ENCODE measurements at places on chromosomes 12 and 14. TPM values are rescaled to one million over a fixed set of nuclear protein-coding genes. Genes with fewer than 3 reads are reported as not detected.

- no peaks in the 10 kb centered on the region for H3K36me3 ChIP-seq
- no peak for DNase-seq
- no peak overlapping the region for H3K4me3 ChIP-seq
- H3K27me3 ChIP-seq: no peaks in the 10 kb centered on the region
- H3K27ac ChIP-seq: no peak overlapping the region
- no peaks in the 10 kb centered on the region for H3K4me1 ChIP-seq
Measured at GRCh38 chr12:102976609-102977280, 19.3 kb downstream of the ASCL1 start.

DNA sequence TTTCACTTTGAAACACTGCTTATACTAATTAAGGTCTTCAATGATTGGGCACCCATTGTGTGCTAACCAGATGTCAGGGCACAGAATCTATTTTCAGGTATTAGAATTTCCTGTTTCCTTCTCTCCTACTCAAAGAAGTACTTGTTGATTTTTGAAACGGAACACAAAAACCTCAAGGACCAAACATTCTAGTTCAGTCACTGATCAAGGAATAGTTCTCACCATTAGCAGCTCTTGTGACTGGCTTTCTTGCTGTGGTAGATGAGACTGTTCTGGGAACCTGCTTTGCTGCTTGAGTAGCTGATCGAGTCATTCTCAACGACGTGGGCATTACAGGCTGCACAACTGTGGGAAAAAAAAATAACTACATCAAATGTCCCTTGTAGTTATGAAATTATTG lies 11.0 kb downstream of the DLGAP5 start:
- H3K36me3 ChIP-seq: no peaks in the 10 kb centered on the region
- no peak overlapping the region for H3K27ac ChIP-seq
- peaks cover 9% of the 10 kb centered on the region for H3K4me1 ChIP-seq
- H3K27me3 ChIP-seq: no peaks in the 10 kb centered on the region
- no peak overlapping the region for H3K4me3 ChIP-seq

GRCh38 chr12:124898923-124899294 lies 15.5 kb downstream of the UBC start:
- peaks cover 4% of the 10 kb centered on the region for H3K4me1 ChIP-seq
- no peak overlapping the region for H3K27ac ChIP-seq
- no peaks in the 10 kb centered on the region for H3K27me3 ChIP-seq
- no peak for DNase-seq
- H3K4me3 ChIP-seq: peak overlapping the region; percentile 45

DNA sequence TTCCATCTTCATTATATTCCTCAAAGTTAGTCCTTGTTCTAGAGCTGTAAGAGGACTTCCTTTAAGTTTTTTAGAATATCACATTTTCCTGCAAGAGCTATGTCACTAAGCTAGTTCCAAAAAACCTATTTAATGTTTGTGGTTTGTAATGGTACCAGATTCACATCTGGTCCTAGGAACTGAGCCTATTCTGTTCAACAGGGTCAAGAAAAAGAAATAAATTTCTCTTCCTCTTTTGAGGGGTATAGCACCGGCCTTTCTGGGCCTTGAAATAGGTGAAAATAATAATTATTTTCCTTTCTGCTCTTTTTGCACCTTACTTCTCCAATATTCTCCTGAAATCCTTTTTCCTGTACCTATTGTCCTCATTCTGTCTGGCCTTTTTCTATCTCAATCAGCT lies 3.6 kb upstream of the STXBP6 start:
- no peaks in the 10 kb centered on the region for H3K4me1 ChIP-seq
- no peak for DNase-seq
- no peak overlapping the region for H3K27ac ChIP-seq
- H3K4me3 ChIP-seq: no peak overlapping the region

DNA sequence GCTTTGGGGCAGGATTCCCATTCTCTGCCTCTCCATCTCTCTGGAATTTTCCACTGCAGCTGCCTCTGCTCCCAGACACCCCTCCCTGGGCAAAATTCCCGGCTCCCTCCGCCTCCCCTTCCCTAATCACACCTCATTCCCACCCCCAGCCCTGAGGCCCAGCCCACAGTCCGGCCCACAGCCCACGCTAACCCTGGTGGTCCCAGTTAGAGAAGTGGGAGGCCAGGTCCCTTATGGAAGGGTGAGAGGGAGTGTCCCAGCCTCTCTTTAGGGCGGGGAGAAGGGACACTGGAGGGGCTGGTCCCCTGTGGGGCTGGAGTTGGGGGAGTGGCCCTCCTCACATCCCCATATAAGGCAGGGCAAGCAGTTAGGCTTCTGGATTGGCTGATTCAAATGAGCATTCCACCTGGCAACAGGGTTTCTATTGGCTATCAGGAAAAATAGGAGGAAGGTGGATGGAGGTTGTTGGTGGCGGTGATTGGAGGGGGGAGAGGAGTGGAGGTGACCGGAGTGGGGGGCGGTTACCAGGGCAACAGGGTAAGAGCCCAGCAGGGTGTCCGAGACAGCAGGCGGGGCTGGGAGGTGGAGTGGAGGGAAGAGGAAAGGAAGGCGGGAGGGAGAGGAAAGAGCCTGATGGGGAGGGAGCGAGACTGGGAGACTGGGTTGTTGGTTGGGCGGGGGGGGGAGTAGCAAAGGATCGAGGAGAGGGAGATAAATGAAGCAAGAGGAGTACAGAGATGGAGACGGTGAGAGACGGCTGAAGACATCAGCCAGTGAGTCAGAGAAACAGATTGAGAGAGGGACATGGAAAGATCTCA lies 1.9 kb upstream of the PTMS start:
- peak overlapping the region; percentile 95 for H3K27ac ChIP-seq
- H3K27me3 ChIP-seq: no peaks in the 10 kb centered on the region
- peaks cover 18% of the 10 kb centered on the region for H3K4me1 ChIP-seq

DNA sequence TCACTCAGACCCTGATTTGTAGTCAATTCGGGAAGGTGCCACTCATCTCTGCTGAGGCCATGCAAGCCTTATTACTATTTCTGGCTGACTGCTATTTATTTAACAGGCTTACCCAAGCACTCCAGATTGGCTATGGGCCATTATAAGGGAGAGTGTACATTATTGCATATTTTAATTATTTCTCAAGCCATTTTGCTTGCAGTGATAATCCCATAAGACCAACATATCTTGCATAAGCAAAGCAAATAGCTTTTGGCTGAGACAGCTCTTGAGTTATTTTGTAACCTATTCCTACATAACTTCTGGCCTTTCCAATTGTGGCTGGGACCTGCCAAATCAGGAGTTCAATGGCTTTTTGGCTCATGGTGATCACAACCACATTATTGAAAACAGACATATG lies 509.6 kb upstream of the USP15 start:
- DNase-seq: no peak
- H3K27ac ChIP-seq: no peak overlapping the region
- H3K27me3 ChIP-seq: no peaks in the 10 kb centered on the region

DNA sequence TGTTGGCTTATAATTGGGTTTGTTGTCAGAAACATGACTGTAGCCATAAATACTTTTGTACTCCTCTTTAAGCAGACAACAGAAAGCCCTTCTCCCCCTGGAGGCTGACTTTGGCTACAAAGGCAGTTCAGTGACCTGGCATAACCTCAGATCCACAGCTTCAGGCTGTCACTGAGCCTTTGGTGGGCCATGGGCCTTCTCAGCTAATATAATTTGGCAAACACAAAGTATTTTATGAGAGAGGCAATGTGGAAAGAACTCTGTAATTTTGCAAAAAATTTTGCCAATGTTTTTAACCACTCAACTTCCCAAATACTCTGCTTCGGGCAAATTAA lies 15.5 kb upstream of the MGP start:
- no peaks in the 10 kb centered on the region for H3K36me3 ChIP-seq
- H3K27ac ChIP-seq: peak overlapping the region; percentile 31
- no peaks in the 10 kb centered on the region for H3K27me3 ChIP-seq
- no peak overlapping the region for H3K4me3 ChIP-seq
- no peak for DNase-seq

DNA sequence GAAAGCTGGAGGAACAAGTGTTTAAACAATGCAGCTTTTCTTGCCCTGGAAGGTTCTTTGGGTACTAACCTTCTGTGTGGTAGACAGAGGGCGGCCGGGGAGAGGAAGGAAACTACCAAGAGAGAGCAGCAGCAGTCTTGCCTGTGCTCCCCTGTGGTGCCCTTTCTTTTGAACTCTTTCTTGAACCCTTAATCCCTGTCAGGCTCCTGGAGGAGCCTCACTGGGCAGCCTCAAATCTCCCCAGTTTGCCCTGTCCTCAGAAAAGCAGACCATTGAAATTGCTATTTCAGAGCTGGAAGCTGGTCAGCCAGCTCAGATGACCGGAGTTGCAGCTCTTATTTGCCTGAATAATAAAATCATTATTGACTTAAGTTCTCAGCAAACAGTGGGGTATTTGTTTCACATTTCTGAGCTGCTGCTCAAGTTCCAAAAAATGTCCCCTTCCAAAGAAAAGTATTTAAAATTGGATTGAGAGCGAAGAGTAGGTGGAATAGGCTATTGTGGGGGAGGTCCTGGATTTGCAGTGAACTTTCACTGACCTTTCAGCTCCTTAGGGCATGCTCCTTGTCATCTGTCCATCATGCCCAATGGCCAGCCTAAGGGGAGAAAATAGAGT lies 42.1 kb upstream of the RNASE3 start:
- H3K27me3 ChIP-seq: no peaks in the 10 kb centered on the region
- no peaks in the 10 kb centered on the region for H3K36me3 ChIP-seq
- no peak for DNase-seq
- no peaks in the 10 kb centered on the region for H3K4me1 ChIP-seq
- H3K4me3 ChIP-seq: no peak overlapping the region
- H3K27ac ChIP-seq: no peak overlapping the region

DNA sequence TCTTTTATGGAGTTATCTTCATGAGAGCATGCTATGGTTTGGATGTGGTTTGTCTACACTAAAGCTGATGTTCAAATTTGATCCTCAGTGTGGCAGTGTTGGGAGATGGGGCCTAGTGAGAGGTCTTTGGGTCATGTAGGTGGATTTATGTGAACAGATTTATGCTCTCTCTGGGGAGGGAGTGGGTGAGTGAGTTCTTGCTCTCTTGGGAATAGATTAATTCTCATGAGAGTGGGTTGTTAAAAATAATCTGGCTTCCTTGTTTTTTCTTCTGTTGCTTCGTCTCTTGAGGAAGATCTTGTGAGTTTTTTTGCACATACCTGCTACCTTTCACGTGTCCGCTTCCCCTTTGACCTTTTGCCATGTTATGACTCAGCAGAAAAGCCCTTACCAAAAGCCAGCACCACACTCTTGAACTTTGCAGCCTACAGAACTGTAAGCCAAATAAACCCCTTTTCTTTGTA lies 20.5 kb downstream of the DERA start:
- no peaks in the 10 kb centered on the region for H3K27me3 ChIP-seq
- no peak overlapping the region for H3K27ac ChIP-seq
- peaks cover 17% of the 10 kb centered on the region for H3K4me1 ChIP-seq
- DNase-seq: no peak

- H3K27me3 ChIP-seq: no peaks in the 10 kb centered on the region
- H3K4me1 ChIP-seq: no peaks in the 10 kb centered on the region
- no peak overlapping the region for H3K27ac ChIP-seq
- no peak for DNase-seq
Measured at GRCh38 chr14:33335366-33335765, 396.7 kb downstream of the NPAS3 start.

DNA sequence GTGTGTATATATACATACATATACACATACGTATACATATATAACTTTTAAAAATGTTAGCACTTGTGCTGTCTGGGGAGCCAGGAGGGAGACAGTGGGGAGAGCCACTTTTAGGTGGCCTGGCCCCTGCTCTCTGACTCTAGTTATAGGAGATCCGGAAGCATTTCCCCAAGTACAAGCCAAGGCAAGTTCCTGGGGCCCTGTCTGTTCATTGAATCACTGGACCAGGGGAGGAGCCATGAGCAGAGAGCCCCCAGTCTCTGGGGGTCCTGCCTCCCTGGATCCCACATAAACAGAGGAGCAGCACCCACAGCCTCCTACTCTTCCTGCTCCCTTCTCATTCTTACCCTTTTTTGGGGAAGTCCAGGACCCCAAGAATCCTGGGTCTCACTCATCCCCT lies 45.4 kb upstream of the TMED10 start:
- H3K4me1 ChIP-seq: no peaks in the 10 kb centered on the region
- DNase-seq: no peak
- H3K4me3 ChIP-seq: no peak overlapping the region
- no peaks in the 10 kb centered on the region for H3K27me3 ChIP-seq
- H3K36me3 ChIP-seq: no peaks in the 10 kb centered on the region
- no peak overlapping the region for H3K27ac ChIP-seq

- H3K27ac ChIP-seq: peak overlapping the region; percentile 77
- DNase-seq: no peak
- no peaks in the 10 kb centered on the region for H3K27me3 ChIP-seq
- H3K36me3 ChIP-seq: peaks cover 19% of the 10 kb centered on the region
- H3K4me1 ChIP-seq: peaks cover 10% of the 10 kb centered on the region
Measured at GRCh38 chr12:108793756-108794441, 62.6 kb upstream of the CORO1C start.

GRCh38 chr12:100797246-100797645 lies 2.7 kb downstream of the ANO4 start:
- no peaks in the 10 kb centered on the region for H3K4me1 ChIP-seq
- no peaks in the 10 kb centered on the region for H3K27me3 ChIP-seq
- H3K27ac ChIP-seq: no peak overlapping the region
- no peak overlapping the region for H3K4me3 ChIP-seq
- no peaks in the 10 kb centered on the region for H3K36me3 ChIP-seq

GRCh38 chr12:119259484-119259883 lies 75.0 kb upstream of the CCDC60 start:
- no peaks in the 10 kb centered on the region for H3K4me1 ChIP-seq
- H3K36me3 ChIP-seq: no peaks in the 10 kb centered on the region
- H3K27ac ChIP-seq: no peak overlapping the region
- H3K27me3 ChIP-seq: no peaks in the 10 kb centered on the region

- H3K27me3 ChIP-seq: no peaks in the 10 kb centered on the region
- H3K4me1 ChIP-seq: peaks cover 10% of the 10 kb centered on the region
- no peak for DNase-seq
- no peaks in the 10 kb centered on the region for H3K36me3 ChIP-seq
- no peak overlapping the region for H3K27ac ChIP-seq
- no peak overlapping the region for H3K4me3 ChIP-seq
Measured at GRCh38 chr12:59698600-59698999, 102.8 kb downstream of the SLC16A7 start.

DNA sequence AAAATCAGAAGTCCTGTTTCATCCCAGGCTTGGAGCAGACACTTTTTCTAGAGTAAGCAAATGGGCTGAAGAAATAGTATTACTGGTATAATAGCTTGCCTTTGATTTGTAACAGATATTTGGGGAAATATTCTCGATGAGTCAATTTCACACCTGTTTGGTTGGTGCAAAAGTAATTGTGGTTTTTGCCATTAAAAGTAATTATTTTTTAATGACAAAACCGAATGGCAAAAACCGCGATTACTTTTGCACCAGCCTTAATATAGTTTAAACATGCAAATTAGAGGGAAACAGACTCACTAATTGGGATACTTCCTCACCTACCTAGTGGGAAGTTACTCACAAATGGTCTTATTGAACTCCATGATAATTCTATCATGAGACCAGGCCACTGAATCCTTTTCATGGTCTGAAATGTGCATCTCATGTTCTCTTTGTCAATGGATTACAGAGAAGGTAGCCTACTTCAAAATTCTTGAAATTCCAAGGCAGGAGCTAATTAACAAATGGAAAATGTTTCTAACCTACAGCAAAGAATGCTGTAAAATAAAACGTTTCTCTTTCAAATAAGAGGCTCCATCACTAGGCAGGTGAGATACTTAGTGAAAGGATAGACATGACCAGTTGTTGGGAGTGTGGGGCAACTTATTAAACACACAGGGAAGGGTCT lies 391.3 kb downstream of the EMP1 start:
- H3K27me3 ChIP-seq: no peaks in the 10 kb centered on the region
- no peak overlapping the region for H3K4me3 ChIP-seq
- H3K27ac ChIP-seq: no peak overlapping the region
- H3K4me1 ChIP-seq: no peaks in the 10 kb centered on the region

Gene RITA1
- total RNA-seq: 12.2 TPM

Gene AJUBA
- total RNA-seq: 9.7 TPM

Gene TPH2
- total RNA-seq: not detected

Gene FOXA1
- total RNA-seq: not detected

Gene HOXC12
- not detected for total RNA-seq

Gene DCTN2
- total RNA-seq: 101 TPM

Gene ENDOU
- 0.49 TPM for total RNA-seq

Gene DHRS7
- total RNA-seq: 74.2 TPM

All from thoracic aorta (tissue), 2 donors.